ENCODE measurements at places on chromosomes 5 and 9.

GRCh38 chr5:93279296-93279963 is 301.6 kb downstream of the NR2F1-AS1 start:
- no peak for DNase-seq

- no peak for DNase-seq
Measured at GRCh38 chr9:23451802-23452418, 374.1 kb downstream of the ELAVL2 start.

DNA sequence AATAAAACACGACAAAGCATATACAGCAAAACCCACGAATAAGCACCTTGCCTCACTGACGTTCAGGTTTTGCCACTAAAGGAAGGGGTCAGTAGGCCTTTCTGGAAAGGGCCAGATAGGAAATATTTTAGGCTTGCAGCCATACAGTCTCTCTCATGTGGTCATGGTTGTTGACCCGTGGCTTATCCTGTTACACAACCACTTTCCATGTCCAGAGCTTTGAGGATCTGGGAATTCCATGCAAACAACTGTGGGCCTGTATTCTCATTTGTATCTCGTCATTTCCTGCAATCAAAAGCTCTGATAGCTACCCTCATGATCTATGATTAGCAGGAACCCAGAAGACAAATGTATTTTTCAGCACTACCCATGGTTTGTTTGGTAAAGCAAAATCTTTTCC is 108.3 kb downstream of the DRD1 start:
- no peak for DNase-seq

- no peak for DNase-seq
Measured at GRCh38 chr5:157279605-157280239, 13.8 kb downstream of the CYFIP2 start.

DNA sequence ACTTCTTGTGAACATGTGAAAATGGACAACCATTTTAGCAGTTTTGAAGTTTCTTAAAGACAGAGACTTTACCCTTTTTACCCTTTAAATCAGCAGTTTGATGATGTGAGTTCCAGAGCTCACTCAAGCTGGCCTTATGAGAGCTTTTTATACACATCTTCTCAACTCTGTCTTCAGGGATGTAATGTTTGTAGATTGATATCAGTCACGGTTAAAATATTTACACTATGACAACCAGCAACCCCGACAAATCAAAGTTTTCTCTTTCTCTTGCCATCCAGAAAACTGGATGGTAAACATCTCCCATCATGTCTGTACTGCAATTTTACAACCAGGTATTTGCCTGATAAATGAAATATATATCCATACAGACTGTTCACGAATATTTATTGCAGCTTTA is 233.4 kb upstream of the ST8SIA4 start:
- DNase-seq: no peak

DNA sequence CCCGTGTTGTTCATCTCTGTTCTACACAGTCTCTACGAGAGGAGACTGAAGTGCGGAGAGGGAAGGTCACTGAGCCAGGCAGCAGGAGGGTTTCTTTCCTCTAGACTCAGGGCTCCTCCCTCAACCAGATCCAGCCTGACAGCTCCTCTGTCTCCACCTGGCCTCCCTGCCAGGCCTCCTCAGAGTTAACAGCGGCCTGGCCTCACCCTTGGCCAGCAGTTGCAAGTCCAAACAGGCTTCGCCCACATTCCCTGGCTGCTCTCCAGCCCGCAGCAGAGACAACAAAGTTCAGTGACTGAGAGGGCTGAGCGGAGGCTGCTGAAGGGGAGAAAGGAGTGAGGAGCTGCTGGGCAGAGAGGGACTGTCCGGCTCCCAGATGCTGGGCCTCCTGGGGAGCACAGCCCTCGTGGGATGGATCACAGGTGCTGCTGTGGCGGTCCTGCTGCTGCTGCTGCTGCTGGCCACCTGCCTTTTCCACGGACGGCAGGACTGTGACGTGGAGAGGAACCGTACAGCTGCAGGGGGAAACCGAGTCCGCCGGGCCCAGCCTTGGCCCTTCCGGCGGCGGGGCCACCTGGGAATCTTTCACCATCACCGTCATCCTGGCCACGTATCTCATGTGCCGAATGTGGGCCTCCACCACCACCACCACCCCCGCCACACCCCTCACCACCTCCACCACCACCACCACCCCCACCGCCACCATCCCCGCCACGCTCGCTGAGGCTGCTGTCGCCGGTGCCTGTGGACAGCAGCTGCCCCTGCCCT is at the start of gene HRCT1:
Gene HRCT1 (plus strand): TSS at position 291 of the 768 bp plus-strand sequence. CDS start 86 bp downstream, at position 377.
- peak; percentile 48 for DNase-seq

DNA sequence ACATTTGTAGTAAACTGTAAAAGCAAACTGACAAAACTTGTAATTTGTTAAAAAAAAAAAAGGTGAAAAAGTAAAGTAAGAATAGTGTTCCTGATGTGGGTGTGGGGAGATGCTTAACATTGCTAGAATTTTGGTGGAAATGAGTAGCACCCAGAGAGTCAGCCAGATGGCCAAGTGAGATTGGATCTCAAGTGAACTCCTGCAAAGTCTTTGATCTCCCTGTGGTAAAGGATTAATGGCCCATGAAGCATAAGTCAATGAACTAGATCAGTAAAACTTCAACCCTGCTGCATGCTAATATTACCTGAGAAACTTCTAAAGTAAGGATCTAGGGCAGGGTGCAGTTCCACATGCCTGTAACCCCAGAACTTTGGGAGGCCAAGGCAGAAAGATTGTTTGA is 19.0 kb upstream of the FAM169A start:
- no peak for DNase-seq

- DNase-seq: no peak
Measured at GRCh38 chr9:78905986-78906755, 609.2 kb downstream of the PSAT1 start.

- no peak for DNase-seq
Measured at GRCh38 chr9:20872340-20872977, 159.0 kb downstream of the HACD4 start.

- no peak for DNase-seq
Measured at GRCh38 chr9:98808411-98808815, 943 bp downstream of the GALNT12 start.

GRCh38 chr9:89593727-89594427 is 10.9 kb upstream of the GADD45G start:
- DNase-seq: no peak

DNA sequence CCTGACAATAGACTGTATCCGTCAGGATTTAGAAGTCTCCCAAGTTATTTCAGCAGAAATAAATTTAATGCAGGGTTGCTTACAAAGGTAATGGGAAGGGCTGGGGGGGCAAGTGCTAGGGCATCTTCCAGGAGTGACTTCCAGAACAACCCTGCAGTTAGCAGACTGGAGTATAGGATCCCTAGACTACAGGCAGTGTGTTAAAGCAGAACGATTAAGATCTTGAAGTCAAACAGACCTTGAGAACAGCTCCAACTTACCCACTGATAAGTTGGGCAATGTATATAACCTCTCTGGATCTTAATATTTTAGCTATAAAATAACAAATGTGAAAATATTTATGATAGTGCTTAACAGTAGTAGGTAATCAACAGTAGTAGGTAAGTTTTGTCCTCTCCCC is 113.6 kb upstream of the LIFR start:
- no peak for DNase-seq

DNA sequence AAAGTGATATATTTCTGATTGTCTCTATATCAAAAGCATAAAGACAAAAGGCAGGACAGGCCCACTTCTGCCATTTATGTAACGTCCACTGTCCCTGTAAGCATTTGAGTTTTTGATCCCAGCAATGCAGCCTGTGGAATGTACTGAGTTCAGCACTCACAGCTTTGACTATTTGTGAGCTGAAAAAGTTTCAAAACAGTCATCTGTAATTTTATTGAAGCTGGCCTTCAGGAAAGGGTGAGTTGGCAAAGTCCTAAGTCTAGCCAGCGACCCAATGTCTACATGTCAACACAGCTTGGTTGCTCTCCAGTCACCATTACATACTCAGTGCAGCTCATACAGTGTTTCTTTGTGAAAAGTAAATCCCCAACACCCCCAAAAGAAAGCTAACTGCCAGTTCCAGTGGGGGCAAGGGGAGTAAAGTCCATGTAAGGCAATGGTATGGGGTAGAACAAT is 9.7 kb downstream of the LIFR start:
- DNase-seq: no peak

GRCh38 chr9:117494401-117495090 is 79.7 kb upstream of the ASTN2 start:
- no peak for DNase-seq

DNA sequence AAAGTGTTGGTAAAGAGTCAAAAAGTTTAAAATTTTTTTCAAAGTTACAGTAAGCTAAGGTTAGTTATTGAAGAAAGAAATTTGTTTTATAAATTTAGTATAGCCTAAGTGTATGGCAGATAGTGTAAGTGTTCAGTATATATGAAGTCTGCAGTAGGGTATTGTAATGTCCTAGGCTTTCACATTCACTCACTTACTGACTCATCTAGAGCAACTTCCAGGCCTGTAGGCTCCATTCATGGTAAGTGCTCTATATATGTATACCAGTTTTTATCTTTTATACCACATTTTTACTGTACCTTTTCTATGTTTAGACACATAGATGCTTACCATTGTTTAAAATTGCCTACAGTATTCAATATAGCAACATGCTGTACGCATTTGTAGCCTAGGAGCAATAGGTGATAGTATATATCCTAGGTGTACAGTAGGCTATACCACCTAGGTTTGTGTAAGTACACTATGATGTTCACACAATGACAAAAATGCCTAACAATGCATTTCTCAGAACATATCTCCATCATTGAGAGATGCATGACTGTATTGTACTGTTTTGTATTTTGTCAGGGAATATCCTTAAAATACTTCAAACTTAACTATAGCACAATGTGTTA is 38.5 kb downstream of the CYSTM1 start:
- DNase-seq: no peak

DNA sequence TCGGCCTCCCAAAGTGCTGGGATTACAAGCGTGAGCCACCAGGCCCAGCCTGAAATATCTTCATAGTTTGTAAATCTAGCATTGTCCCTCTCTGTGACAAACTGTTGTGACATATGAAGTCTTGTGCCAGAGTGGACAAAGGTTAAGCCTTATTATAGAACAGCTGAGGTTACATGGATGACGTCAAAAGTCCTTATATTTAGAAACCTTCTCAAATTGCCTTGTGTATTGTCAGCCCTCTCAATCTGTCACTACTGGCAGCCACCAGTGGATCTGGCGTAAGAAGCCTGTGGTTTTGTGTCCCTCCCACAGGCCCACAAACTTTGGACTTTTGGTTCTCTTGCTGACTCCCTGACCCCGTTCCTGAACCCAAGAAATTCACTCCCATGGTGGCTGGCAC is 79.4 kb upstream of the CCDC112 start:
- DNase-seq: no peak

- DNase-seq: no peak
Measured at GRCh38 chr9:95477441-95477840, 39.3 kb downstream of the PTCH1 start.

DNA sequence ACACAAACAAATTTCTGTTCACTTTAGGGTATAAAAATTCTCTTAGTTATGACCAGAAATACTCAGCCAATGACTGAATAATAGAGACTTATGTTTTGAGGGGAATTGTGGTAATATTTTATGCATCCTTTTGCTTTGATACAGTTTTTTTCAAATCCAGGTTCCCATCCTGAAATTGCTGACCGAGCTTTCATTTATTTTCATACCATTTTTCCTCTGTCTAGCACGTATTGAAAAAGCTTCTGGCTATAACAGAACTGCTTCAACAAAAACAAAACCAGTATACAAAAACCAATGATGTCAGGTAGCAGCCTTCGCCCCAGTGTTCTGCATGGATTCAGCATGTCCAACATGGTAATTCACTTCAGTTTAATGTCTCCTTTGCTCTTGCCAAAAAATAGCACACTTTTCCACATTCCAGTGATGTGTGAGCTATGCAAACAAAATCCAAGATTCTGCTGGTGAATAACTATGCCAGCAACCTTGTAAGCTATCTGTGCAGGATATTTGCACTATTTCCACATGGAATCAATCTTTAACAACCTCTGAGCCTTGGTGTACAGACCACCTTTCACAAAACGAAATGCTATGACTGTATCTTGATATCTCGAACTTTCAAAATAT is 22.0 kb downstream of the CCNH start:
- no peak for DNase-seq

GRCh38 chr9:134896834-134897583 is 16.4 kb downstream of the FCN2 start:
- DNase-seq: no peak

DNA sequence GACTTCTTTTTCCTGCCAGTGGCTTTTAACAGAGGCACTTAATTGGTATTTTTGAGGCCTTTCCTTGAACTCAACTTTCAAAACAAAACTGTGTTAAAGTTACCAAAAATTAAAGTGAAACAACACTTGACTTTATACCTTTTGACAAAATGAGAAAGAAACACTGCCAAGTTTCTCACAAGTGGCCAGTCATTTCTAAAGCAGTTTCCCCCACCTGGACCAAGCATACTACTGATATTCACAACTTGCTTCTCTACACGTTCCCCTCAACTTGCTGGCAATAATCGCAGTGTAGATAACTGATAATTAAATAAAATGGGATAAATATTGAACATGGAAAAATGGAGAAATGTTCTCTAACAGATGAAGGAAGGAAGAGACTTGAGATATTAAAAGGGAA is 135.7 kb downstream of the TLR4 start:
- no peak for DNase-seq
